GOT3 (cell line): ENCODE measurements at places on chromosomes 6 and 20.

DNA sequence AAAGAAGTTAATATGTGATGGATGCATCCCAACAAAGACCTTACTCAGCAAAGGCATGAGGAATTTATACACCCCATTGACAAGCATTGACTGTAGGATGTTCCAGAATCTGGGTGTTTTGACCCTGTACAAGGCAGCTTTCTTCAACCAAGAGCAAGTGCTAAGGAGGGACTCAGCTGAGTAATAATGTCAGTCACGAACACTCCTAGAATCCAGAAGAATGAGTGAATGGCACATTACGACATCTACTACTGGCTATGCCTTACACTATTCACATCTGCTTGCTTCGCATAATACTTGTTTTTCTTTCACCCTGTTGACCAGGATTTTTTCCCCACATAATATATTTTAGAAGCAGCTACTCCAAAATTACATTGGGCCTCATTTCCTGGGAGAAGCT, 42.5 kb upstream of the VGLL2 start:
- no peak for DNase-seq

DNA sequence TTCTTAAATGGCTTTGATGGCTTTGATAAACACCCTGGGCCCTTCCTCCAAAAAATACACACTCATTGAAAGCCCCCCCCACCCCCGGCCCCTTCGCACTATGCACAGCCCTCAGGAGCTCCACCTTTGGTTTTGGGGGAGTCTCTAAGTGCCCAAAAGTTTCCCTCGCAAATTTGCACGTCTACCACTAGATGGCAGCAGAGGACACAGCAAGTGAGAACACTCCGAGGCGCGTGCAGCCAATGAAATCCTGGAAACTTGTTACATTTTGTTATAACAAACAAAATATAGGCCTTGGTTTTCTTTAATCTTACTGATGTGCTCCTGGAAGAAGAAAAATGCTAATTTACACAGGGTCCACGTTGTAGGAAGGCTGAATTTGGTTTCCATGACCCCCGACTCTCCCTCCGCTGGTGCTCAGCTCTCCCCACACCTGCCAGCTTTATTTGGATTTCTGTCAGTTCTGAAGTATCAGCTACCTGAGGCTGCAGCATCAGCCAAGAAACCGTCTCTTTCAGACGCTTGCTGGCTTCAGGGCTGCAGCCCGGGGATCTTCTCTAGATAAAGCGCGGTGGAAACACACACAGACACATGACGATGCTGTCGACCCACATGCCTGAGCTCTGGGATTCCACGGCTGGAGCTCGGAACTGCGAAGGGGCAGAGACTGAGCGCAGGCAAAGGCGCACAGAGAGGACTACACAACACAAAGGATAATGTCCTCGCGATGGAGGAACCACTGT, 148.3 kb upstream of the RPS6KA2 start:
- no peak for DNase-seq

DNA sequence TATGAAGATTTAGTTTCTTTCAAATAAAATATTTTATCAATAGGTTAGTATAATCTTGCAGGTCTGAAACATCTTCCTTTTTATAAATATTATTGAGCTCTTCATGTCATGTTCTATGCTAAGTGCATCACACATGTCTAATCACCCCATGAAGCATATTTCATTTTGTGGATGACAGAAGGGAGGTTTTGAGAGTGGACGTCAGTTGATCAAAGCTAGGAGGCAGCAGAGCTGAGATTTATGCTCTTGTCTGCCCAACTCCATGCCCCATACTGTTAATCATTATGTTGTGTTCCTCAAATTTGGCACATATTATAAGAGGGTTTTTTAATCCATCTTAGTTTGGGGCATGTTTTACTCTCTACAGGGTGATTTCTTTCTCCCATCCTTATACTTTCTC, 22.7 kb downstream of the DSE start:
- no peak for DNase-seq

DNA sequence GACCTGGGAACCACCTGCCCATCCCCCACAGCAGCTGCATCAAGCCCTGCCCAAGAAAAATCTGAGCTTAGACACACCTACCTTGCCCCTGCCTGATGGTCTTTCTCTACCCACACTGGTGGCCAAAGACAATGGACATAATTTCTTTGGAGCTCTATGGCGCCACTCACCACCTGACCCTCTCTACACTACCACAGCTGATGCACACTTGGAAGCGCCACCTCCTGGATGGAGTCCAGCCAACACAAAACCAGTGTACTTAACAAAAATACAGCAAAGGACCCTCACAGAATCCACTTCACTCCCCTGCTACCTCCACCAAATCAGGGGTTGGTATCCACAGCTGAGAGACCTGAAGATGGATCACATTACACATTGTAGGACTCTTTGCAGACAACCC, 39.7 kb upstream of the CLVS2 start:
- DNase-seq, result no peak

- DNase-seq, result no peak
Observed at GRCh38 chr20:34875642-34876405, 588 bp upstream of the ACSS2 start.

DNA sequence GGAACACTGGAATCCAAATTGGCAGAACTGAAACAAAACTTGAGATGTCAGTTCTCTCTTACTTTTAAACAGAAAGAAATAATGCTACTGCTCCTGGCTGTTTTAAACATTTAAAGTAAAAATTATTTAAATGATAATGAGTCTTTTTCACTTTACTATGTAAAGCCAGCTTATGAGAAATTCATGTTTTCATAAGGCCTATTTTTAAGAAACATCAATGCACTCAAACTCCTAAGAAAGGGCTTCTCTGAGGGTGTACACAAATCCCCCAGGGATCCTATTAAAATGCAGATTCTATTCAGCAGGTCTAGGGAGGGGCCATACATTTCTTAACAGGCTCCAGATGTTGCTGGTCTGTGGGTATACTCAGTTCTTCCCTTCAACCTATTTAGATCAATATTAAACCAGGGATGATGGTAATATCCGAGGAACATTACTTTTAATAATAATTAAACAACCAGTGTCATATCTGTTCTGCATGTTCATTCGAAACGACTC, 2.3 kb downstream of the FERMT1 start:
- DNase-seq, result no peak

DNA sequence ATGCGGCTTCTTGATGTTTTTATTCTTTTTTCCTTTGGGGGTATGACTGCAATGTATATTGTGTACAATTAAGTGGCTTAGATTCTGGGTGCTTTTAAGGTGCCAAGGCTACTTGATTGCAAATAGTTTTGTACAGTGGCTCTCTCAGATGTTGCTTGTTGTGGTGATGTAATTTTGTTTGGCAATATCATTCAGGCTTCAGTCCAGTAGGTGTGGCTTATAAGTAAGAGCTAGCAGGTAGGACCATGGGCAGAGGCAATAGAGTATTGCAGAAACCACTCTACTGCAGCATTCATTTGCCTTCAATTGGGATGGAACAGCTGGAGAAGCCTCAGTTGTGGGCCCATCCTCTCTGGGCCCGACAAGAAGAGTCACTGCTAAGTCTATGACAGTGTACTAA, 407.9 kb upstream of the MAN1A1 start:
- no peak for DNase-seq
